ENCODE measurements at places on chromosomes 2 and 18.

DNA sequence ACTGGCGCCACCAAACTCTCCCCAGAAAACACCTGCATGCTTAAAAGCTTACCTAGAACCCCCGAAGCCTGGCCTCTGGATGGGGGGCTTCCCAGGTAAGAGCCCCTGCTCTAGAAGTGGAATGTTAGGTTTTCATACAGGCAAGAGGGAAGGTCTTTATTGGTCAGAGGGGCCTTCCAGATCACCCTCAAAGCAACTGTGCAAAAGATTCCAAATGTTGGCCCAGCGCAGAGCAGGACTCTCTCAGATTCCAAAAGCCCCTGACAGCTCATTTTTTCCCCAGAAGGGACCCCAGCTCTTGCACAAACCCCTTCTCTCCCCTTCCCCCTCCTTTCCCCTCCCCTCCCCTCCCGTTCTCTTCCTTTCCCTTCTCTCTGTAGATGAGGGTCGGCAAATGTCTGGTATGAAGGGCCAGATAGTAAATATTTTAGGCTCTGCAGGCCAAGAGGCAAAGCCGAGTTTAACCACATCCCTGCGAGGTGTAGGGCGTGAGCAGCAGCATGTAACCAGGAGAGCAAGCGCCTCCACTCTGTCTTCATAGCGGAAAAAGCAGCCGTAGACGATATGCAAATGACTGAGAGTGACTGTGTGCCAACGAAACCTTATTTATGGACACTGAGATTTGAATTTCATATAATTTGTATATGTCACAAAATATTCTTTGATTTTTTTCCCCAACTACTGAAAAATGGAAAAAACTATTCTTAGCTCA, 116.9 kb downstream of the SMAD7 start:
- DNase-seq = no peak

- peak; percentile 62 for DNase-seq
Observed at GRCh38 chr2:162967147-162967546, 128.6 kb upstream of the KCNH7 start.

DNA sequence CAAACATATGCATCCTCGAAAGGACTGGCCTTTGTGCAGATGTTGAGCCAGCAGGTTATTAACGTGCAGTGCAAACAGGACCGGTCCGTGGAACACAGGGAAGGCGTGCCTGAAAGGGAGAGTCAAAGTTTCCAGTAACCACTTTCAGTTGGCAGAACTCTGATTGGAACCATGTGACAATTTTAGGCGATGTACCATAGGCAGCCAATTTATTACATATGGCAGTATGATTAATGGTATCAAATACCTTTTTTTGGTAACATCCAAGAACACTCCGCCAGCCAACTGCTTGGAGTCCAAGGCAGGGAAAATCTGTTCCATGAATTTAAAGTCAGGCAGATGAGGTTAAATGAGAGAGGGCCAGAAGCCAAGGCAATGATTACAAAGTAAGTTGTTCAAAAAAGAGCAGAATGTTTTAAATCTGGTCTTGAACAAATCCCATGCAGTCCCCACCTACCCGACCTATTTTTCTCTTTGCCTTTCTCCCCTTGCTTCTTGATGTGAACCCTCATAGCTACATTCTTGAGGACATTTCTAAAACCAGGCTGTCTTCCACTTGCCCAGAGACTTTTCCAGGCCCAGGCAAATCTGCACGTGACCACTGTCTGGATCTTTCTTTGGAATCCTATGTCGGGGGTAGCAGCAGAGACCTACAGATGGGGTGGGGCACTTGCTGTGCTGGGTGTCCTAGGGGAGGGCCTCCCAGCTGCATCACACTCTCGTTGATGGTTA, 351.7 kb downstream of the HRH4 start:
- no peak for DNase-seq

DNA sequence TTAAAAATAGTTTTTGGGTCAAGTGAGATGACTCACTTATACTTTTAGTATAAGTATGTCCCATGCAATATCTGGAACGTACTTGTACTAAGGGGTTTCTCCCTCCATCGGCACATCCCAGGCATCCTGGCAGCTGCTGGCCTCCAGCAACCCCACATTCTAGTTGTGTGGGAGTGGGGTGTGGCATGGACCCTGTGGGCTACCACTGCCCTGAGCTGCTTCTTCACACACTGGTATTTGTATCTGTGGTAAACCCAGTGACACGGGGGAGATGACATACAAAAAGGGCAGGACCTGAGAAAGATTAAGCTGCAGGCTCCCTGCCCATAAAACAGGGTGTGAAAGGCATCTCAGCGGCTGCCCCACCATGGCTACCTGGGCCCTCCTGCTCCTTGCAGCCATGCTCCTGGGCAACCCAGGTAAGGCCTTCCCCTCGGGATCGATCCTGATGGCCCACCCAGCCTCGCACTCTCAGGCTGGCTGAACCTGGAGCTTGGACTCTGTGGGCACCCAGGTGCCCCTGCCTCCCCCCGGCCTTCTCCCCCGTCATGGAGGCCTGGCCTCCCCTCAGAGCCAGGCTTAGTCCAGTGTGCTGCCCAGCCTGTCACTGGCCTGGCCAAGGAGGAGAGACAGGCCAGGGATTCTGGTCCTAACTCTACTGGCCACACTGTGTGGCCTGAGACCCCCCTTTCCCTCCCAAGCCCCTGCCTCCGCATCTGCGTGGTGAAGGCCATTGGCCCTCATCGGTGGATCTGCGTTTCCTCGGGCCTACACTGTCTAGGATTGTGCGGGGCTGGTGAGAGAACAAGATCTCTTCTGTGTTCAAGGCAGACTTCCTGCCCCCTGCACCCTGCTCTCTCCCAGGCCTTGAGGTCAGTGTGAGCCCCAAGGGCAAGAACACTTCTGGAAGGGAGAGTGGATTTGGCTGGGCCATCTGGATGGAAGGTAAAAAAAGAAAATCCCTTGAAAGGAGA, at the start of gene GNLY:
GNLY (plus strand) TSS at position 307 of the 974 bp plus-strand sequence; CDS start at position 368, 61 bp downstream.
- no peak for DNase-seq

- no peak for DNase-seq
Observed at GRCh38 chr18:79899609-79900445, 51.6 kb downstream of the SLC66A2 start.

DNA sequence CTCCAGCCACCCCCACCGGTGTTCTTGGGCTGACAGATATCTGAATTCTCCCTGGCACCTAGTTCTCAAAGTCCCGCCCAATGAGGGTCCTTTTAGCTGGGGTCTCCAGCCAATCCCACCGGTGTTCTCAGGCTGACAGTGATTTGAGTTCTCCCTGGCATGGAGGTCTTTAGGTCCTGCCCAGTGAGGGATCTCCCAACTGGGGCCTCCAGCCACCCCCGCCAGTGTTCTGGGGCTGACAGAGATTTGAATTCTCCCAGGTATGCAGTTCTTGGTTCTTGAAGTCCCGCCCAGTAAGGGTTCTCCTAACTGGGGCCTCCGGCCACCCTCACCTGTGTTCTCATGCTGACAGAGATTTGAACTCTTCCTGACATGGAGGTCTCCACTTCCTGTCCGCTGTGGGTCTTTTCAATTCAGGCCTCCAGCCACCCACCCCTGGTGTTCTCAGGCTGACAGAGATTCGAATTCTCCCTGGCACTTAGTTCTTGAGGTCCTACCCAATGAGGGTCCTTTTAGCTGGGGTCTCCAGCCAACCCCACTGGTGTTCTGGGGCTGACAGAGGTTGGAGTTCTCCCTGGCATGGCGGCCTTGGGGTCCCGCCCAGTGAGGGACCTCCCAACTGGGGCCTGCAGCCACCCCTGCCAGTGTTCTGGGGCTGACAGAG, 154.6 kb downstream of the ANKRD36 start:
- no peak for DNase-seq

GRCh38 chr2:132668987-132669907, 758 bp downstream of the LYPD1 start:
- no peak for DNase-seq

GRCh38 chr2:120239488-120240287, 13.0 kb upstream of the RALB start:
- DNase-seq = no peak

- DNase-seq = no peak
Observed at GRCh38 chr2:237358721-237359517, 55.0 kb downstream of the COL6A3 start.

- no peak for DNase-seq
Observed at GRCh38 chr2:191976436-191976835, 129.5 kb upstream of the CAVIN2 start.

GRCh38 chr18:9563331-9563730, 51.0 kb downstream of the PPP4R1 start:
- DNase-seq = no peak

- no peak for DNase-seq
Observed at GRCh38 chr2:108586116-108586515, 51.8 kb downstream of the LIMS1 start.

Data from G401 (cell line).